HFFc6 (cell line): ENCODE measurements at places on chromosomes 11 and 22. TPM values are rescaled to one million over a fixed set of nuclear protein-coding genes. Genes with fewer than 3 reads are reported as not detected.

DNA sequence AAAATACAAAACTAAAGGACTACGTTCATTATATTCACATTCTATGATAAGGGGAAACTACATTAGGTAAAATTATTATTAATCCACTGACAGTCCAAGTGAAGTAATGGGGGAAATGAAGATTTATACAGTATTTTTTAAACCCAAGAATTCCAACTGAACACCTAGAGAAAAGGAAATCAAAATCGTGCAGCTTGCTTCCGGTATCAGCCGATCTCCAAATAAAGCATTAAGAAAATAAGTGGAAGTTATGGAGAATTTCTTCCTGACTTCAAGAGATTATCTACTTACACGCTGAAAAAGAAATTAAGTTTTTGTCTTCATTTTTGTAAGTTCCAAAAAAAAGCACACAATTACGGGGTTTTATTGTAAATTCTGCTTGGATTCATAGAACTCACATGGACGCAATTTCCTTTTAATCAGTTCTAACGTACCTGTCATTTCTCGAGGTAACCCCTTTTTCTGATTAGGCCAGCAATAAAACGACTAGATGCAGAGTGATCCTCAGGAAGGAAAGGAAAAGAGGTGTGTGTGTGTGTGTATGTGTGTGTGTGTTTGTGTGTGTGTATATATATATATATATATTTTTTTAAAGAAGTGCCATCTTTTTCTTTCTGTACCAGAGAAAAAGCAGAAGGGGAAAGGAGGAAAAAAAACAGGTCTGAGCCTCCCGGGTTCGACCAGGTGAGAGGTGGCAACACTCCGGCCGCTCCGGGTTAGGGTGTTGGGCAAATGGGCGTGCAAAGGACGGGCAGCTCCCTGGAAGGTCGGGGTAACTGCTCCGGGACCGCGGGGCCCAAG lies 1.1 kb downstream of the ZBTB44 start:
- no peak for DNase-seq

DNA sequence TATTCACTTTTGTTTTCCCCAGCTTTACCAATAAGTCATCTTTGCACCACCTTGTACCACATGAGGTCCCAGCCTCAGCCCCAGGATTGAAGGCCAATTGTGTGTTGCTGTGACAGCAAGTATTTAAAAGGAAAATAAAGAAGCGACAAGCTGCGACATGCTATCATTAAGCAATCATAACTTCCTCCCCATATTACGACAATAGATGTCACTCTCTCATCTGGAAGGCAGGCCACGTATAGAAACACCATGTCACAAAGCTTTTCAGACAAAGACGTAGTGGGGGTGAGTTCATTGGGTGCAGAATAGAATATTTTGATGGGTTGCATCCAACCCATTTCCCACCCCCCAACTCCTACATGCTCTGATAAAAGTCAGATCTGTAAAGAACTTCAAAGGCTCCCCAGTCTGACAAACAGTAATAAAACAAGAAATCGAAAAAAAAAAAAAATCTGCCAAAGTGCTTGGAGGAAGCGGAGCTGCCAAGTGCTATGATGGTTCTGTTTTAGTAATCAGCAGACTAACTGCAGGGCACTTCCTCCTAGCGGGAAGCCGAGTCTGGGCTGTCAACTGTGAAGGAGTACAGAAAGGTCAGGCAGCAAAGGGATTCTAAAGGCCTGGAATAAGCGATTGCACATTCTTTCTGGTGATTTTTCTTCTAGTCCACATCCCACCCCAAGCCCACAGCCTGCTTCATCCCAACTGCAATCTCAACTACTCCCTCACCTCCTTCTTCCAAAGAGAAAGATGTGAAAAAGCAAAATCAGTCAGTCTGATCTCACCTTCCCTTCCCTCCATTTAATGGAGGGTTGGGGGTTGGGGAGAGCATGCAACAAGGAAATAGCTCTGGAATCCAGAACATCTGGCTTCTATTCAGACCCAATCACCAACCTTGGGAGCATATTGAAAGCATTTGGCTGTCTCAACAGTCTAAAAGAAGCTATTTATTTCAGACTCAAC lies 131.4 kb upstream of the UBASH3B start:
- no peak for DNase-seq

DNA sequence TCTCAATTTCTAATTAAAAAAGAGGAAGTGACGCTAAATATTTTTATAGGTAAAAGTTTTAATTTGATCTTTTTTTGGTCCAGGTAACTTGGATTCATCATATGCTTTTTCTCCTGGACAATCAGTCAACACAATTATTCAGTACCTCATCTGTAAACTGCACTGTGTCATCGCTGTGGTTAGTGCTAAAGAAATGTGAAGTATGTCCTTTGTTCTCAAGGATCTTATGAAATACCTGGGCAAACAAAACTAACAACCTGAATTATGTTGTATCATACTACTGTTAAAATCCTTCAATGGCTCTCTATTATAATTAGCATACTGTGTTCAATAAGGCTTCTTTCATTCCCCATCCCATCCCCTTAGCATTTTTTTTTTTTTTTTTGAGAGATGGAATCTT lies 19.9 kb upstream of the SCN3B start:
- DNase-seq: no peak

DNA sequence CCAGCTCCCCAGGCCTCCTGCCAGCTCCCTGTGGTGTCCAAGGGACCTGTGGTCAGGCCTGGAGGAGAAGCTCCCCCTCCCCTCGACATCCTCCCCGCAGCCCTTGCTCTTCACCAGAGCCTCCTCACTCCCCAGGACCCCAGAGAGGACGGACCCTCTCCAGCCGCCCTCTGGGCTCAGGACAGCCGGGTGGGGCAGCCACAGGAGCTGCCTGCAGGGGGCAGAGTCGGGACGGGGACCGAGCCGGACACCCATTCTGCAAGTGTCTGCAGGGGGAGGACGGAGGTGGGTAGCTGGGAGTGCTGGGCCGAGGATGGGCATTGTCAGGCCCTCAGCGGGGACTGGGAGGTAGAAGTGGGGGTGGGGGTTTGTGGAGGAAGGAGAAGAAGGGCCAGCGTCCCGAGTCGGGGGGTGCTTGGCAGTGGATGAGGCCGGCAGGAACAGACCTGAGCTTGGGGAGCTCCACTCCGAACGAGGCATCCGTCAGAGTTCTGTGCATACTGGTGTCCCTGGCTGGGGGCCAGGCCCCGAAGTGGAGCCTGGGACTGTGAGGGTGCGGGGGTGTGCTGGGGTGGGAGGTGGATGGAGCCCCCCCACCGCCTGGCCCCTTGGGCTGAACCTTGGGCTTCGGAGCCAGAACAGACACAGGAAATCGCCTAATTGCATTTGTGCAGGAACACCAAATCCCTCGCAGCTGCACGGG lies 15.2 kb downstream of the PRR33 start:
- no peak for DNase-seq

- DNase-seq: peak; percentile 35
Observed at GRCh38 chr11:44096360-44097185, 1.1 kb downstream of the EXT2 start.

DNA sequence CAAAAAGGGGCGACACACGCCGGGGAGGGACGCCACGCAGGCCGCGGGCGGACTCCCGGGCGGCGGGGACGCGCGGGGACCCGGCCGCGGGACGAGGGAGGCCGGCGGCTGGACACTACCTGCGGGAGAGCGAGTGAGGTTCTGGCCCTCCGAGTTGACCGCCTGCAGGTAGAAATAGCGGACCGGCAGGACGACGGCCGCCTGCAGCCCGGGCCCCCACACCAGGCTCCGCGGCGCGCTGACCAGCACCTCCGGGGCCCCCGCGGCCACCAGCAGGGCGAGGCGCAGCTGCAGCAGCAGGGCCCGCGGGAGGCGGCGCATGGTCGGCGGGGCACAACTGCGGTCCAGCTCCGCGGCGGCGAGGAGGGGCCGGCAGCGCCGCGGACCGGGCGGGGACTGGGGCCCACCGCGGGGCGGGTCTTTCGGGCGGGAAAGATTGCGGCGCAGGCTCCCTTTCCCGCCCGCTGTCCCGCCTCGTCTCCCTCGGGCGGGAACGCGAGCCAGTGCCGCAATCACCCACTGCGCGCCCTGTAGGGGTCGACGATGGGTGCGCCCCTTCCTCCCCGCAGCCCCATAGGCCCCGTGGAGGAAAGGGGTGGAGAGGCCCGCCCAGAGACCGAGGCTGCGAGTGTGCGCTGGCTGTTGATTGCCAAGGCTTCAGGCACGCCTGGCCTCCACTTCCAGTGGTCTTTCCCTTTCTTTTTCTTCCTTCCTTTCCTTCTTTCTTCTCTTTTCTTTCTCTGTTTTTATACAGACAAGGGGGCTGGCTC lies at the start of gene POGLUT3:
POGLUT3 (minus strand) TSS at position 339 of the 770 bp plus-strand sequence; CDS start at position 321, 18 bp downstream.
- peak; percentile 23 for DNase-seq

- peak; percentile 41 for DNase-seq
Observed at GRCh38 chr11:36376888-36377758, 81.0 kb downstream of the PRR5L start.

- no peak for DNase-seq
Observed at GRCh38 chr22:39024519-39025308, 3.8 kb downstream of the APOBEC3D start.

DNA sequence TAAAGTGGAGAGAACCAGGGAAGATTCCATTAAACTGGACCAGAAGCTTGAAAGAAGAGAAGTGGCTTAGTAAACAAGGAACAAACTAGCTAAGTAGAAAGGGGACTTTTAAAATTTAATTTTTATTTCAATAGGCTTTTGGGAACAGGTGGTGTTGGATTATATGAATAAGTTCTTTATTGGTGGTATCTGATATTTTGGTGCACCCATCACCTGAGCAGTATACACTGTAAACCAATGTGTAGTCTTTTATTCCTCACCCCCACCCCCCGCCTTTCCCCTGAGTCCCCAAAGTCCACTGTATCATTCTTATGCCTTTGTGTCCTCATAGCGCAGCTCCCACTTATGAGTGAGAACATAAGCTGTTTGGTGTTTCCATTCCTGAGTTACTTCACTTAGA lies 7.4 kb downstream of the ACAT1 start:
- DNase-seq: no peak

DNA sequence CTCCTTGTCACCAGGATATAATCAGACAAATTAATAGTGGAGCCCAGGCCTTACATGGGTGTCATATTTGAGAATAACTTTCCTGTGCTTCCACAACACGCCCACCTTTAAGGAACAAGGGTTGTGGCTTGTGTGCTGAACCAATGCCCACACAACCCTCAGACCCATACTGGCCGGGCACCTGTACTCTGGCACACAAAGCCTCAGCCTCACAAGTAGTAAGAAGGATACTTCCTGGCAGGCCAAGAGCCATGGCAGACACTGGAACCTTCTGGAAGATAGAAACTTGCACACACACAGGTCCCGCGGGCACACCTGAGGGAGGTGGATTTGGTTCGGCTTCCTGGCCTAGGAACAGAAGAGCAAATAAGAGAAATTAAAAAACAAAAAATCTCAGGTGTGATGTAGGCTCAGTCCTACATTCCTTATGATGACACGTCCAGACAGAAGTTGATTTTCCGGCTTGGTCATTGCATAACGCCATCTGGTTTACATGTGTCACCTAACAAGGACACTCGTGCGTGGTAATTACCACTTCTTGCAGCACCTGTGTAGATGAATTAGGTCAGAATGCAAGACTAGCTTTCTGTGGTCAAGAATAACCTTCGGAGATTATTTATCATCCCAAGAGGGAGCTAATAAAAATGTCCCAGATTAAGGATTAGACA lies 5.8 kb upstream of the BRD1 start:
- no peak for DNase-seq

YPEL4 gene
- total RNA-seq: 0.33 to 0.67 TPM in 2 of 3 replicates, not detected in the other

OR5B17 gene
- total RNA-seq: not detected in 2 replicates

TPBGL gene
- not detected in 3 replicates for total RNA-seq

MUC5AC gene
- not detected in 3 replicates for total RNA-seq

ZNF215 gene
- 4.5 and 5.8 TPM in 2 replicates for total RNA-seq

GAL gene
- 0.91 to 12.1 TPM (median 9.8 TPM) in 3 replicates for total RNA-seq
